MM.1S (cell line): ENCODE measurements at places on chromosomes 2 and 18.

DNA sequence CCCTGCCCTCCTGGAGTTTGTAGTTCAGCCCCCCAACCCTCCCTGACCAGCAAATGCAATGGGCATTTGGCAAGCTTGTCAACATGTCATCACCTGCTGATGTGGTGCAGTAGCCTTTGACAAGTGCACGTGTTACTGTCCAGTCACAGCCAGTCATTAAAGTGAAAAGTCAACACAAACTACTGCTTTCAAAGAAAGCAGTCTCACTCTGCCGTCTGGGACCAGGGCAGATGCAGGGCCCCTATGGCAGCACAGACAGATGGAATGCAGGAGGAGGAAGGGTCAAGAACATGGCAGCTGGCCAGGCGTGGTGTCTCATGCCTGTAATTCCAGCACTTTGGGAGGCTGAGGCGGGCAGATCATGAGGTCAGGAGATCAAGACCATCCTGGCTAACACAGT, 222.4 kb upstream of the OSR1 start:
- no peak for DNase-seq
- no peaks in the 10 kb centered on the region for H3K4me1 ChIP-seq
- H3K36me3 ChIP-seq: no peaks in the 10 kb centered on the region
- H3K27ac ChIP-seq: no peak overlapping the region

GRCh38 chr18:80245781-80246444, 1.4 kb downstream of the PARD6G start:
- no peak for DNase-seq
- H3K27ac ChIP-seq: no peak overlapping the region
- no peaks in the 10 kb centered on the region for H3K36me3 ChIP-seq

GRCh38 chr2:218229239-218229638, 12.2 kb downstream of the ARPC2 start:
- peaks cover 60% of the 10 kb centered on the region for H3K4me1 ChIP-seq
- peaks cover 10% of the 10 kb centered on the region for H3K36me3 ChIP-seq
- no peak overlapping the region for H3K4me3 ChIP-seq
- peak overlapping the region; percentile 92 for H3K27ac ChIP-seq
- DNase-seq: peak; percentile 85

GRCh38 chr18:50453732-50454131, 78.9 kb downstream of the SKA1 start:
- no peaks in the 10 kb centered on the region for H3K27me3 ChIP-seq
- no peak for DNase-seq
- H3K4me3 ChIP-seq: no peak overlapping the region
- no peaks in the 10 kb centered on the region for H3K36me3 ChIP-seq
- no peak overlapping the region for H3K27ac ChIP-seq

DNA sequence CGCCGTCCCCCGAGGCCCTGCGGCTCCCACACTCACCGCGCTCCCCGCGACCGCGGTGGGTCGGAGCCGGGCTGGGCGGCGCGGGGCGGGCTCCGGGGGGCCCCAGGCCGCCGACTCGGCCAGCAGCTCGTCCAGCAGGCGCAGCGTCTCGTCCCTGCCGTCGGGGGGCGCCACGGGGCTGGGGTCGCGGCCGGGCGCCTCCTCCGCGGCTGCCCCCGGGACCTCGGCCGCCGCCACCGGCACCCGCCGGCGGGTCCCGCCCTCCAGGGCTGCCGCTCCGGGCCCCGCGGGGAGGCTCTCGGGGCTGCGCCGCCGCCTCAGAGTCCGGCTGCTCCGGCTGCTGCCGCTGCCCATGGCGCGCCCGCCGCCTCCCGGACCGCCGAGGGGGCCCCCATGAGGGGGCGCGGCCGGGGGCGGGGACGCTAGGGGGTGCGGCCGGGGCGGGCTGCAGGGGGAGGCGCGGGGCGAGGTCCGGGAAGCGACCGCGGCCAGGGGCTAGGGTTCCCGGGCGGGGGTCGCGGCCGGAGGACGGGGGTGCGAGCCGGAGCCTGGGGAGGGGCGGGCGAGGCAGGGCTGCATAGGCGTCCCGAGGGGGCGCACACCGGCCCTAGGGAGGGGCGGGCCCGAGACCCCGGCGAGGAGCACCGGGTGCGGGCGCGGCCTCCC, at the start of gene CYS1:
CYS1 (minus strand) TSS at position 542 of the 666 bp plus-strand sequence; CDS start at position 354, 188 bp downstream.
- H3K4me3 ChIP-seq: no peak within 1 kb of the TSS
- peaks cover 49% of the 10 kb centered on the region for H3K27me3 ChIP-seq
- no peaks in the 10 kb centered on the region for H3K4me1 ChIP-seq
- no peaks in the 10 kb centered on the region for H3K36me3 ChIP-seq

GRCh38 chr2:164515030-164515429, 106.3 kb downstream of the GRB14 start:
- no peak overlapping the region for H3K4me3 ChIP-seq
- no peaks in the 10 kb centered on the region for H3K27me3 ChIP-seq
- H3K4me1 ChIP-seq: no peaks in the 10 kb centered on the region
- no peak for DNase-seq

DNA sequence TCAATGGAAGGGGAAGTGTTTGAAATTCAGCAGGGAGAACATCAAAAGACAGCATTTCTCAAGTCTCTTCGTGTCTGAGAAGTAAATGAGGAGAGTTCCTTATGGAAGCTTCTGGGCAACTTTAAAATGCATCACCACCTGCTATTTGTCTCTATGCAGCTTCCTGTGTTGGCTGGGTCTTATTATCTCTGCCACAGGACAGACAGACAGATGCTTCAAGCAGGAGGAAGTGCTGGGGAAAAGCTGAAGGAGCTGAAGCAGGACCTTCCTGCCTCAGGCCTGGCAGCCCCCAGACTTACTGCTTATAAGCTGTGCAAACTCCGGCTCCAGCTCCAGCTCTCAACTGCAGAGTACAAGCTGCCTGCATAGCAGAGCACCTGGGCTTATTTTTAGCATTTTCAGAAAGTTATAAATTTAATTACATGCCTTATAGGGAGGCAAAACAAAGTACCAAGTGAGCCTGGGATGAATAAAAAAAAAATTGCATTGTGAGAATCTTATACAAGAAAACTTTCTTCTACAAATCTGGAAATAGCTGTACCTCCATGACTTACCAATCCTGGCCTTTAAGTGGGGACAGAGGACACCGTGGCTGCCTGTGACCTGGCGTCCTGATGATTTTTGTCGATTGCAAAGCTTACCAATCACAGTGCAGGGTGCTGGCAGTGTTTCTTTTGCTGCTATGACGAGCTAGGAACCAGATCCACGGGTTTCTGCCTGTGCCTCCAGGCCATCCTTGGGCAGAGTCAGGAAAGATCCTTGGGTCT, 206.3 kb downstream of the SEPTIN10 start:
- DNase-seq: no peak
- H3K4me3 ChIP-seq: no peak overlapping the region
- no peaks in the 10 kb centered on the region for H3K36me3 ChIP-seq
- no peak overlapping the region for H3K27ac ChIP-seq
- H3K27me3 ChIP-seq: no peaks in the 10 kb centered on the region

- H3K27me3 ChIP-seq: no peaks in the 10 kb centered on the region
- H3K36me3 ChIP-seq: no peaks in the 10 kb centered on the region
- no peak overlapping the region for H3K4me3 ChIP-seq
- no peak for DNase-seq
- no peak overlapping the region for H3K27ac ChIP-seq
These were observed 78.0 kb downstream of the UPP2 start for GRCh38 chr2:158179660-158180059.

- DNase-seq: no peak
- H3K4me3 ChIP-seq: no peak overlapping the region
- H3K27ac ChIP-seq: no peak overlapping the region
- no peaks in the 10 kb centered on the region for H3K27me3 ChIP-seq
- no peaks in the 10 kb centered on the region for H3K36me3 ChIP-seq
These were observed 1257.2 kb upstream of the CHAC2 start for GRCh38 chr2:52510432-52510831.

GRCh38 chr2:178527592-178527991, 47.3 kb downstream of the PLEKHA3 start:
- H3K4me1 ChIP-seq: peaks cover 17% of the 10 kb centered on the region
- no peak overlapping the region for H3K4me3 ChIP-seq
- DNase-seq: no peak
- H3K36me3 ChIP-seq: no peaks in the 10 kb centered on the region
- no peaks in the 10 kb centered on the region for H3K27me3 ChIP-seq
